ENCODE measurements at places on chromosomes 13 and 19.

DNA sequence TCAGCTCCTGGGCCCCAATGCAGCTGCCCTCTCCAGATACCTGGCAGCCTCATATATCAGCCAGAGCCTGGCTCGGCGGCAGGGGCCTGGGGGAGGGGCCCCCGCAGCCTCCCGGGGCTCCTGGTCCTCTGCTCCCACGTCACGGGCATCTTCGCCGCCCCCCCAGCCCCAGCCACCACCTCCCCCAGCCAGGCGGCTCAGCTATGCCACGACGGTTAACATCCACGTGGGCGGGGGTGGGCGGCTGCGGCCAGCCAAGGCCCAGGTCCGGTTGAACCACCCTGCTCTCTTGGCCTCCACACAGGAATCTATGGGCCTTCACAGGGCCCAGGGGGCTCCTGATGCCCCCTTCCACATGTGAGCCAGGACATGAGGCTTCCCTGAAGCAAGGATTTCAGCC, 10.8 kb downstream of the RPS16 start:
- DNase-seq = no peak

DNA sequence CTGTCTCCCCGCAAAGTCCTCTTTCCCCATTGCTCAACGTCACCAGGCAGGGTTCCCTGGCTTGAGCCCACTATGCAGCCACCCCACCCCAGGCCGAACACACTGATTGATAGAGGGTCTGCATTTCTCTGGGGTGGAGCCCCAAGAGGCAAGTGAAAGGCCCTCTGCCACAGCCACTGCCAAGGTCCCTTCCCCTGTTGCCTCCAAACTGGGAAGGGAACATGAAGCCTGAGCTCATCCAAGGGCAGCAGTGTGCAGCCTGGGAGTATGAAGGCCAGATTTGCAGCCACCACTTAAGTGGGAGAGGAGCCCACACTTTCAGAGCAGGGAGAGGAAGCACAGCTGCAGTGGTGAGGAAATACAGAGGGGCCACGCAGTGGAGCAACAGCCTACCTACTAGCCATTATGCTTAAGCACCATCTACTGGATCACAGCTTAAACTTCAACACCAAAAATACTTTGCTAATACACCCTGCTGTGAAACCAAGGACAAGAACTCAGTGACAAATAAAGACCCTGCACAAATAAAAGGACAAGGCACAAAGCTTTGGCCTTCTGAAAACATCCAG, 48.6 kb downstream of the UBL3 start:
- no peak for DNase-seq

- no peak for DNase-seq
Measured at GRCh38 chr19:5356918-5357317, 16.3 kb upstream of the PTPRS start.

- no peak for DNase-seq
Measured at GRCh38 chr13:68715651-68716050, 1392.0 kb upstream of the ATXN8OS start.

DNA sequence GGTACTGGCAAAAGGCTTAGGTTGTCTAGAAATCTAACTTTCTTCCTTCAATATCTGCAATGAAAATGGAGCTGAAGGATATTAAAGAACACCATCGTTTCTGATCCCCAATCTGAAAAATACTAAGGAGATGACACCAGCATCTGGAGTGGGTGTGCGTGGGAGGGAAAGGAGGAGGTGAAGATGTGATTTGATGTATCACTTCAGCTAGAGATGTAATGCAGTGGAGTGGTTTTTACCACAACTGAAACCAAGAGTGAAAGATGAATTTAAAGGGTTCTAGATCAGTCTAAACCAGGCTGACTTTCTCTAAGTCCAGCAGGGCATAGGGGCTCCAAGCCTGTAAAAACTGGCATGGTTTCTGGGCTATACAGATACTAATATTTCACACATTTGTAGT, 148.4 kb downstream of the AKAP11 start:
- DNase-seq = peak; percentile 43

DNA sequence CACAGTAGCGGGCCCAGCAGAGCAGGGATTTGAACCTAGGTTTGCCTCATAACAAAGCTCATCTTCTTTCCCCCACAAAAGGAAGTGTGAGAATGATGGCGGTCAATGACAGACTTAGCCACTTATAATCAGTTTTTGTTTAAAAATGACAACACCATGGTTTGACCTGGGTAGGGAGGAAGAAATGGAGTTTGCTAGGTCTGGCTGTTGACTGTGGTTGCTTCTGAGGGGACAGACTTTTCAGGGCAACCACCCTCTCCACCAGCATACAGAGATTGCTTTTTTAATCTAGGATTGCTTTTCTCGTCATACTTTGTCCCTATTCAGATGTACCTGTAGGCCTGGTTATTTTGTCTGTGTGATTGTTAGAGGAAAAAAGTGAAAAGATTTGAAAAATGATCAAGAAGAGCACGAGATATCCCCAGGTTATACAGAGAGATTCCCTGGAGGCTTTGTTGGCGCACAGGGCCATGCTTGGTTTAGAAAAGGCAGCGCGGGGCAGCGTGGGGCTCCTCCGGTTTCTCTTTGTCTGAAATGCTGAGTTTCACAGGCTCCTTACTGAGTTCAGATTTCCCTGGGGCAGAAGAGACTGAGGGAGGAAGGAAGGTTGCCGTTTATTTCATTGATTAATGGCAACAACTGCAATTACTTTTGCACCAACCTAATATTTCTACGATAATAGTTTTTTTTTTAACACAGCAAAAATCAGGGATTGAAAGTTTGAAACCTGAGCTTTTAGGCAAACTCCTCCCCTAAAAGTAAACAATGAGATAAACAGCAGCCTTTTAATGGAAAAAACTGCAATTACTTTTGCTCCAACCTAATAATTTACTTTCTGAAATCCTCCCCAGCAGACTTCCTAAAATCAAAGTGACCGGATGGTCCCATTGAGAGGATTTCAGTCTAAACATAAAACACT, 97.0 kb upstream of the RNF113B start:
- no peak for DNase-seq

- no peak for DNase-seq
Measured at GRCh38 chr13:49676581-49677298, 14.5 kb downstream of the EBPL start.

- no peak for DNase-seq
Measured at GRCh38 chr13:97727991-97728390, 225.5 kb upstream of the IPO5 start.

GRCh38 chr13:38969187-38969586, 21.4 kb downstream of the STOML3 start:
- DNase-seq = no peak

- no peak for DNase-seq
Measured at GRCh38 chr19:8569066-8569771, 8.0 kb downstream of the MYO1F start.

DNA sequence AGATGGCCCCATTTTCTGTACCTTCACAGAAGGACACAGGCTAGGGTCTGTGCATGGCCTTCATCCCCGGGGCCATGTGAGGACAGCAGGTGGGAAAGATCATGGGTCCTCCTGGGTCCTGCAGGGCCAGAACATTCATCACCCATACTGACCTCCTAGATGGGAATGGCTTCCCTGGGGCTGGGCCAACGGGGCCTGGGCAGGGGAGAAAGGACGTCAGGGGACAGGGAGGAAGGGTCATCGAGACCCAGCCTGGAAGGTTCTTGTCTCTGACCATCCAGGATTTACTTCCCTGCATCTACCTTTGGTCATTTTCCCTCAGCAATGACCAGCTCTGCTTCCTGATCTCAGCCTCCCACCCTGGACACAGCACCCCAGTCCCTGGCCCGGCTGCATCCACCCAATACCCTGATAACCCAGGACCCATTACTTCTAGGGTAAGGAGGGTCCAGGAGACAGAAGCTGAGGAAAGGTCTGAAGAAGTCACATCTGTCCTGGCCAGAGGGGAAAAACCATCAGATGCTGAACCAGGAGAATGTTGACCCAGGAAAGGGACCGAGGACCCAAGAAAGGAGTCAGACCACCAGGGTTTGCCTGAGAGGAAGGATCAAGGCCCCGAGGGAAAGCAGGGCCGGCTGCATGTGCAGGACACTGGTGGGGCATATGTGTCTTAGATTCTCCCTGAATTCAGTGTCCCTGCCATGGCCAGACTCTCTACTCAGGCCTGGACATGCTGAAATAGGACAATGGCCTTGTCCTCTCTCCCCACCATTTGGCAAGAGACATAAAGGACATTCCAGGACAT, 7.0 kb upstream of the CEACAM7 start:
- DNase-seq = no peak

- DNase-seq = no peak
Measured at GRCh38 chr19:51120160-51120559, 4.5 kb upstream of the SIGLEC9 start.

- DNase-seq = no peak
Measured at GRCh38 chr13:93673885-93674284, 447.3 kb downstream of the GPC6 start.

GRCh38 chr13:90185734-90186133, 1161.8 kb upstream of the MIR17HG start:
- DNase-seq = no peak

DNA sequence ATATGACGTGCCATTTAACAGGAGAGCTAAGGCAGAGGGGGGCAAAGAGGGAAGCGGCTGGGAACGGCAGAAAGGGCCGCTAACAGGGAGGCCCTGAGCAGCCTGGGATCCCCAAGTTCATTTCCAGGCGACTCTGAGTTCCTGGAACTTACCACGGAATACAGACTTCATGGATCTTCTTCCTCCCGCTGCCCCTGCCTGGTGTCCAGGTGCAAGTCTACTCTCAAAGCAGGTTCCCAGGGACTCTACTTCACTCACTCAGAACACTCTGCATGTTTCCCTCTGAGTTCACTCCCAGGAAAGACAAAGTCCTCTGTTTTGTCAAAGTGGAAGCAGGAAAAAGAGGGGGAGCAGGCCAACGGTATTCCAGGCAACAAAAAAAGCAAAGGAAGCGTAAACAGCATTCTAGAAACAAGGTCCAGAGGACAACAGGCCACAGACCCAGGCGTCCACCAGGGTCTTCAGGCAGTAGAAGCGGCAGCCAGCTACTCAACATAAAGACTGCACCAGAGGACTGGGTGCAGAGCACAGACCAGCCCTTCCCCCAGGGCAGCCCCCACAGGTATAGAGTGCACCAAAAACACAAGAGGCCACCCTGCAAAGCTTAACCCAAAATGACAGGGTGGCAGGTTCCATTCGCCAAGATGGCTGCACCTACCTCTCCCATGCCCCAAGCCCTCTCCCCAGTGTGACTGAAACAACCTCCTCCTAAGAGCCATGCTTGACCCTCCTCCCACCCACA, 3.0 kb downstream of the MIER2 start:
- DNase-seq = no peak

- no peak for DNase-seq
Measured at GRCh38 chr13:110047496-110047895, 259.5 kb downstream of the COL4A1 start.

- DNase-seq = no peak
Measured at GRCh38 chr19:51139299-51140014, 2.6 kb upstream of the SIGLEC7 start.

GRCh38 chr13:66775196-66775595, 454.9 kb downstream of the PCDH9 start:
- no peak for DNase-seq

DNA sequence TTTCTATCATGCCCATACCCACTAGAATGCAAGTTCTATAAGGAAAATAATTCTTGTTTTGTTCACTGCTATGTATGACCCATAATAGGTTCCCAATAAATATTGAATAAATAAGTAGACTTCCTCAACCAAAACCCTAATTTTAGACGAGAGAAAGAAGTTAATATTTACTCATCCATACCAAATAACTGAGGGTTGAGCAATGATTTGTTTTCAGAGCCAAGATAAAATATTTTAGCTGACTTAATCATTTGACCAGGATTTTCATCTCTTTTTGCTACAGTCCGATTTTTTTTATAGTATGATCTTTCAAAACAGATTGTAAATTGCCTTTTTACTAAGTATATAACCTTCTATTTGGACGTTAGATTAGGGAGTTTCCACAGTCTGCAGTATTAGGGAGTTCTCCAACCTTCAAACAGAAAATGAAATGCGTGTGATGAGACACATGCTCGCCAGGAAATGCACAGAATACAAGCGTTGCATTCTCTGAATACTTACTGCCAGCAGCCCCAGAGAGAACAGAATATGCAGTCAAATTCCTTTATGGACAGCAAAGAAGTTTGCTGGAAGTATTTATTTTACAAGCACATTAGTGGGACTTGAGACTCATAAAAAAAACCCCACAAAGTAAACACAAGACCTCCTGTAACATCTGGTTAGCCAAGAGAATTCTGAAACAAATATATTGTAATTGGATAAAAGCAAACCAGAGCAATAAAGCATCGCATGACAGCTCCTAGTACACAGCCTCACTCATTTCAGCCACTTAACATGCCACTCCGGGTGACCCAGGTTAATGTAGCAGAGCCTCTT, 230.0 kb downstream of the MYO16 start:
- no peak for DNase-seq

DNA sequence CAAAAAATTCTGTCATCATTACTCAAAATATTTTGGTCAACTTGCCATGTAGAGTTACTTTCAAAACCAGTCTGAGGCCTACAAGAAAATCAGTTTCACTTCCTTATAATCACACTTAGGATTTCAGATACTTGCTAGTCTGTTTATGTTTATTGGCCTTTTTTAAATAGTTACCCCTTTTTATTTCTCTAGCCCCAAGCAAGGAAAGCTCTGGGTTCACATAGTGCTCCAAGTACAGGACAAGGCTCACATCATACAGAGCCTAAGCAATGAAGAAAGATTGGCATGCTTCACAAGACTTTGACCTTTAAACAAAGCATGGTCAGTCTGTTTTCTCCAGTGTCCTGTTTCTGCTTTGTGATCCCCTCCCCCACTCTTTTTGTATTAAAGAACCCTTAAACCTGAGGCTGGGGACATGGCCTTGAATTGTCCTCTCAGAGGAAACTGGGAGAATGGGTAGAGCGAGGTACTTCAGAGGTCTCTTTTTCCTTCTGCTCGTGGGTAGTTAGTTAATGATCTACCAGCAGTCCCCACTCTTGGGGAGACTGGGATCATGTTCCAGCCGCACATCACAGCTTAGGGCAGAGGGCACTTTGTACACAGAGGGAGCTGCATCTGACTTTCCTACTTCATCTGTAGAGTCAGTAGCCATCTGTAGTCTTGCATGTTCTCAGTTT, 30.7 kb downstream of the CEACAM1 start:
- no peak for DNase-seq

DNA sequence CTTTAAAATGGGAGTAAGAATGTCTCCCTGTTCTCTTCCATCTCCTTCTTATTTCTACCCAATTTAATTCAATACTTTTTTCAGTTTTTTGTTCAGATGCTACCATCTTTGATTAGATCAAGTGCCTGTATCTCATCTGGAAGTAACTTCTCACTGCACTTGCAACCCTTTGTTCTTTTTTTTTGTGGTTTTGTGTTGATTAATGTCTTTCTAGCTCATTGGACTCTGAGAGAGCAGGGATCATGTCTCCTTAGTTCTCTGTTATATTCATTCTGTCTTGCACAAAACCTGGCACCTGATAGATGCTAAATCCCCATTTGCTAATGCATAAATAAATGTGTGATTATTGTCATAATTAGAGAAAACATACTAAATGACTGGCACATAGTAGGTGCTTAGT, 834 bp upstream of the ITGBL1 start:
- DNase-seq = no peak

- no peak for DNase-seq
Measured at GRCh38 chr19:1577090-1577928, 9.2 kb upstream of the MEX3D start.
